NCI-H69 (cell line): ENCODE measurements at places on chromosomes 2 and 18.
A peak's percentile ranks its signal among the peaks of the same experiment; 100 is the strongest.

DNA sequence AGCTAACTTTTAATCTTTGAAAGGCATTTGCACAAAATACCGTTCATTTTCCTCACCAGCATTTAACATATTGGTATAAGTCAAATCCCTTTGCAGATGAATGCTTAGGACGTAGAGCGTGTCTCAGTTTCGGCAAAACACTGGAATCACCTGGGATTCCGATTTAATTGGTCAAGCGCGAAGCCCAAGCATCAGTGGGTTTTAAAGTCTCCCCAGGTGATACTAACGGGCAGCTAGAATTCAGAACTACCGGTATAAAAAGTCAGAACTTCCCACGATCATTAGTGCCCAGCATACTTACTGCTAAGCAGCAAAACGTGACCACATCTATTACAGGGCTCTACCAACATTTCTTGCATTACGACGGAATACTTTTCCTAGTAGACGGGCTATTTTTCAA is 24.6 kb downstream of the ALPK2 start:
- no peak for DNase-seq

- no peak for DNase-seq
Measured at GRCh38 chr2:187232749-187233148, 215.3 kb downstream of the CALCRL start.

GRCh38 chr2:102703748-102704147 is 58.1 kb upstream of the TMEM182 start:
- DNase-seq: peak; percentile 23

DNA sequence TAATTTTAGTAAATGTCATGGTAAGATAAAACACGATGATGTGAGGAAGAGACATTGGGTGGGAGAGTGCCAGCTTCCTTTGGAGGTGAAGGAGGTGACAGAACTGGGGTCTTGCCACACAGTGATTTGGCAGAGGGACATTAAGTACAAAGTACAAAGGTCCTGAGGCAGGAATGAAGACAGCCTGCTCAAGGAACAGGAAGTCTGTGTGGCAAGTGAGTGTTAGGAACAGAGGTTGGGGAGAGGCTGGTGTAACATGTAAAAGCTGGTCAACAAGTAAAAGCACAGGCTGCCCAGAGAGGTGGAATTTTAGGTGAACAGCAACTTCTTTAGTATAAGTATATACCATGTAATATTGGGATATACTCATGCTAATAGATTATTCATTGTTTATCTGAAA is 73.1 kb downstream of the INPP5D start:
- DNase-seq: no peak

GRCh38 chr2:20509301-20509769 is 62.5 kb downstream of the RHOB start:
- DNase-seq: no peak

GRCh38 chr18:60180671-60181070 is 191.9 kb downstream of the MC4R start:
- peak; percentile 13 for DNase-seq

DNA sequence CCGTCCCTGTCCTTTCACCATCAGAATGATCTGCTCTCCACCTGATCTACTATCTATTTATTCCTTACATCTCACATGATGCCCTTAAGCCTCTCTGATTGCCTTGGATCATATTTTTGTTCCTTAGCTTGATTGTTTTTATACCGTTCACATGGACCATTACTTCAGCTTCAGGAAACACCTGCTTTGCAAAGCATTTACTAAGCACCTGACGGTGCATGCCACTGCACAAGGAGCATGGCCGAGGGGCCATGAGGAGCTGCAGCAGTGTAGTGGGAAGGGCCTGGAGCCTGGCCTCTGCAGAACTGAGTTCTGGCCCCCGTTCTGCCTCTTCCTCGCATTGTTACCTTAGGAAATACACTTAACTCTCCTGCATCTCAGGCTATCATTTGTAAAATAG is 124.1 kb upstream of the NDUFV2 start:
- no peak for DNase-seq

DNA sequence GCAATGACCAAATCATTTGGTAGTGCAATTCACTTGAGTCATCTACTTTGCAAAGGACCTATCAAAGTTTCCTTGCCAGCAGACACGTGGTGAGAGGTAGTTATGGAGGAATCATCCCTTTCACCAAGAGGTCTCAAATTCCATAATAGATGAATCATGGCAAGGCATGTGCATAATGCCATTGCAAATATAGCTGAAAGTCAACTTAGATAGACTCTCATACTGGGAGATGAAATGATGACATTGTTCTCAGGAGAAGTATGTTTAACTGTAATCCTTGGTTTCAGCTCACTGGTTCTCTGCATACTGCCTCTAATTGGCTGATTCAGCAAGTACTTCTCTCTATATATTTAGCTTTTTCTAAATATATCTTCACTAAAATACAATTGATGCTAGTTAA is 57.2 kb downstream of the CALCRL start:
- peak; percentile 49 for DNase-seq

GRCh38 chr2:1602278-1603010 is 141.9 kb downstream of the PXDN start:
- no peak for DNase-seq

- no peak for DNase-seq
Measured at GRCh38 chr2:150144546-150145298, 342.7 kb downstream of the RND3 start.

DNA sequence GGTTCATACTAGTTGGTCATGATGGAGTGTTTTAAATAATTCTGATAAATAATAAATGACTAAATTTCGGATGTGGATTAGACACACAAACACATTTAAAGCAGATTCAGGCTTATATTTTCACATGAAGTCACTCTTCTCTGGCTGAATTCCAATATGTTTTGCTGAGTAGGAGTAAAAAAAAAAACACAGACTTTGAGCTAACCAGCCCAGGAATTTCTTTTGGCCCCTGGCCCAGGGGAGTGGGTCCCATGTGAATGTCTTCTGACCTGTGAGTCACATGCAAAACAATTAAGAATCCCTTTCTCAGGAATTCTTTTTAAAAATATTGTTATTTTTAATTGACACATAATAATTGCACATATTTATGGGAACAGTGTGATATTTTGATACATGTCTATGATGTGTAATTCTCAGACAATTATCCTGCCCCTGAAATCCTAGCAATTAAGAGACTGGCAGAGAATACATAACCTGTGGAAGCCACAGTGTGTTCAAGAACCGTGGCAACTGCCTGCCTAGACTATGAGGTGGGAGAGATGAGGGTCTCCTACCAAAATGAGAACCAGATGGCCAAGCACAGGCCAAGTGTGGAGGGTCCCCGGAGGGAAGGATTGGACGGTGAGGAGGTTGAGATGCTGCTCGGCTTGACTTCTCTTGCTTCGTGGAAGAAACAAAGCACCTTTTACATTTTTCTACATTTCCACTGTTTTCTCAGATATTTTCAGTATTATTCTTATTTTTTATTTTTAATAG is 236.4 kb downstream of the PIEZO2 start:
- no peak for DNase-seq
